ENCODE measurements at places on chromosomes 7 and 10. TPM values are rescaled to one million over a fixed set of nuclear protein-coding genes. Genes with fewer than 3 reads are reported as not detected.

DNA sequence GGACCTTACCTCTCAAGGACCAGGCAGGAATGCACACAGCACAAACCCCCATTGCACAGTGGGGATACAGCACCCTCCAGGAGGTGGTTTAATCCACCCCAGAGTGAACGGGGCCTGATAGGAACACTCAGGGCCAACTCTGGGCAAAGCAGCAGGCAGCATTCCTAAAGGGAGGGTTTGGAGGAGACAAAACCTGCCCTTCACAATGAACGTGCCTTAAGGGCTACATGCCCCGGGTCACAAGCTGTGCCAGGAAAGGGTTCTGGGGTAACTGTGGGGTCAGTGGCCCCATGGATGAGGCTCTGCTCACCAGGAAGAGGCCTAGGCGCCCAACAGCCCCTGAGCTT is 1.1 kb downstream of the GPRIN2 start:
- H3K27ac ChIP-seq, result no peak overlapping the region
- peaks cover 16% of the 10 kb centered on the region for H3K4me1 ChIP-seq
- DNase-seq, result no peak
- H3K27me3 ChIP-seq, result no peaks in the 10 kb centered on the region

GRCh38 chr10:17033529-17034260 is 95.9 kb downstream of the CUBN start:
- H3K4me1 ChIP-seq, result peaks cover 29% of the 10 kb centered on the region
- no peak for DNase-seq
- peak overlapping the region; percentile 19 for H3K27ac ChIP-seq
- no peaks in the 10 kb centered on the region for H3K36me3 ChIP-seq

Gene OPN4
- not detected for total RNA-seq

DNA sequence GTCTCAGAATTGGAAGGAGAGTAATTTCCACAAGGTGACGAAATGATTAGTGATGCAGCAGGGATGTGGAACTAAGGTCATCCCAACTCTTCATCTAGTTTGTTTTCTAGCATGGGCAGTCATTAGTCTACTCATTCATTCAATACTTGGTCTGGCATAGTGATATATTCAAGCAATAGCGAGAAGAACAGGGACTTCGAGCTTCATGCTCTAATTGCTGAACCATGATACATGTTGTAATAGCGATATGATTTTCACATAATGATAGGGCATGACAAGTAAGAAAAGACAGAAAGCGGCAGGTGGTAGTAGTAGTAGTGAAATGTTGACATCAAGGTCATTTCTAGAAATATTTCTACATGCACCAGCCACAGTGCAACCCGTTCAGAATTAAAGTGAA is 652.1 kb downstream of the PHTF2 start:
- no peak overlapping the region for H3K27ac ChIP-seq
- no peaks in the 10 kb centered on the region for H3K27me3 ChIP-seq
- no peak for DNase-seq
- no peak overlapping the region for H3K4me3 ChIP-seq
- H3K36me3 ChIP-seq, result no peaks in the 10 kb centered on the region

Gene OPALIN
- not detected for total RNA-seq

- DNase-seq, result no peak
- H3K4me3 ChIP-seq, result no peak overlapping the region
- H3K27ac ChIP-seq, result no peak overlapping the region
- H3K27me3 ChIP-seq, result no peaks in the 10 kb centered on the region
- no peaks in the 10 kb centered on the region for H3K36me3 ChIP-seq
- no peaks in the 10 kb centered on the region for H3K4me1 ChIP-seq
Measured at GRCh38 chr7:5670183-5670935, 111.1 kb downstream of the RNF216 start.

DNA sequence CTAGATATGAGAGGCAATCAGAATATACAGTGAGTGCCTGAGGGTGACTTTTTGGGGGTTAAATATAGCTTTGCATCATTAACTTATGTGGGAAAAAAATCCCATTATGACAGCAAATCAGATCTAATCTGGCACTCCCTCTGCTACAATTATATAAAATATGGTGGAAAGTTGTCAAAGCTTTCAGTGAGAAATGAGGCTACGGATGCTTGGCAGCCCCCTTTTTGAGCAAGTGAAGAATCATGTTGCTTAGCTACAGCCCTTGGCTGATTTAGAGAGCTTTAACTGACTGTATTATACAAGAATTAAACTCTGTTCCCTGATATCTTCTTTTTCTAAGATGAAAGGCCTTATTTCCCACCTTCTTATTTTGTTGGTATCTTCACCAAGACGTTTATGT is 57.4 kb downstream of the GPR158 start:
- H3K27ac ChIP-seq, result no peak overlapping the region
- H3K4me1 ChIP-seq, result no peaks in the 10 kb centered on the region
- H3K36me3 ChIP-seq, result no peaks in the 10 kb centered on the region
- H3K27me3 ChIP-seq, result no peaks in the 10 kb centered on the region
- no peak overlapping the region for H3K4me3 ChIP-seq
- DNase-seq, result no peak

Gene WNT2
- total RNA-seq, result 1.7 TPM

Gene CLRN3
- not detected for total RNA-seq

DNA sequence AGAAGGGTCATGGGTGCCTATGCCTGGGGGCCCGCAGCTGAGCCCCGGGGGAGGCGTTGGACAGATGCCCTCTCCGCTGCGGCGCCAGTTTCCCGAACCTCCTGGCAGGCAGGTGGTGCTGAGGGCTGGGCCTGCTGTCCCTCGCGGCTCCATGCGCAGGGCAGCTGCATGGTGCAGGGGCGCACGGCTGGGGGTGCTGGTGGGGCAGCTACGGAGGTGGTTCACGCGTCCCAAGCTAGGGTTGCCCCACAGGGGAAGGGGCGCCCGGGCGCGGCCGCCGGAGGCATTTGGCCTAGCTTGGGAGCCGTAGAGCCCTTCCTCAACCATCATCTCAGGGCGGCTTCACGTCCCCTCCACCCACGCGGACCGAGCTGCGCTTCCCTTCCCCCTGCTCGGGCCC is 146.0 kb downstream of the CCDC201 start:
- H3K4me1 ChIP-seq, result no peaks in the 10 kb centered on the region
- DNase-seq, result no peak
- H3K36me3 ChIP-seq, result peaks cover 6% of the 10 kb centered on the region
- H3K27ac ChIP-seq, result no peak overlapping the region
- no peaks in the 10 kb centered on the region for H3K27me3 ChIP-seq
- no peak overlapping the region for H3K4me3 ChIP-seq

Gene TMEM178B
- 0.44 TPM for total RNA-seq

Gene HTRA1
- 183 TPM for total RNA-seq

DNA sequence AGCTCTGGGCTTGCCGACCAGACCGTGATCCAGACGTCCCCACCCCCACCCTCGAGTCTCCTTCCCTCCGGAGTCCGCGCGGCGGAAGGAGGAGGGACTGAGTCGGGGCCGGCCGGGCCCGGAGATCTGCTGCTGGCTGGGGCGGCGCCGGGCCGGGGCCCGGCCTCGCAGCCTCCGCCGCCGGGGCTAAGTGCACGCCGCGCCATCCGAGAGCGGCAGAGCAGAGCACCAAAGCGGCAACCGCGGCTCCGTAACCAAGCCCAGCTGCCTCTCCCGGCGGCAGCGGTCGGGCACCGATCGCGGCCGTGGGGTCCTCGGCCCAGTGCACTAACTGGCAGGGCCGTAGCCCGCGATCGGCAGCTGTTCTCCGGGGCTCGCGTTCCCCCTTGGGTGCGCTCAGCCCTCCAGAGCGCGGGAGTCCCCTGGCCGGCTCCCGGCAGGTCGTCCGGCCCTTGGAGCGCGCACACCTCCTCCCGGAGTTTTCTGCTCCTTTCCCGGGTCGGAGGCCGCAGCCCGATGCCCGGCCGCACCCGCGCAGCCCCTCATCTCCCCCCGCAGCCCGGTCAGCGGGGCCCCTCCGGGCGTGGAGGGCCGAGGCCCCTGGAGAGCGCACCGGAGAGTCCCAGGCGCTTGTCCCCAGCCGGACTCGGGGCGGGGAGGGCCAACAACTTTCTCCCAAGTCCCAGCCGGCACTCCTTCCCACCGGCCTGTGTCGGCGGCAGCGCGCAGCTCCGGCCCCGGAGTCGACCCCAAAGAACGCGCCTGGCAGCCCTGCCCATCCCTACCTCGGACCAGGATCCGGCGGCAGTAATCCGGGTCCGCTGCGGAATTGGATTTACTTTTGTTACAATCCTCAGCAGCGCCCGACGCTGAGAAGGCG is 799 bp downstream of the VAX1 start:
- H3K4me3 ChIP-seq, result peak overlapping the region; percentile 16
- H3K36me3 ChIP-seq, result no peaks in the 10 kb centered on the region
- H3K27ac ChIP-seq, result no peak overlapping the region
- peaks cover 64% of the 10 kb centered on the region for H3K4me1 ChIP-seq
- peaks cover 98% of the 10 kb centered on the region for H3K27me3 ChIP-seq

DNA sequence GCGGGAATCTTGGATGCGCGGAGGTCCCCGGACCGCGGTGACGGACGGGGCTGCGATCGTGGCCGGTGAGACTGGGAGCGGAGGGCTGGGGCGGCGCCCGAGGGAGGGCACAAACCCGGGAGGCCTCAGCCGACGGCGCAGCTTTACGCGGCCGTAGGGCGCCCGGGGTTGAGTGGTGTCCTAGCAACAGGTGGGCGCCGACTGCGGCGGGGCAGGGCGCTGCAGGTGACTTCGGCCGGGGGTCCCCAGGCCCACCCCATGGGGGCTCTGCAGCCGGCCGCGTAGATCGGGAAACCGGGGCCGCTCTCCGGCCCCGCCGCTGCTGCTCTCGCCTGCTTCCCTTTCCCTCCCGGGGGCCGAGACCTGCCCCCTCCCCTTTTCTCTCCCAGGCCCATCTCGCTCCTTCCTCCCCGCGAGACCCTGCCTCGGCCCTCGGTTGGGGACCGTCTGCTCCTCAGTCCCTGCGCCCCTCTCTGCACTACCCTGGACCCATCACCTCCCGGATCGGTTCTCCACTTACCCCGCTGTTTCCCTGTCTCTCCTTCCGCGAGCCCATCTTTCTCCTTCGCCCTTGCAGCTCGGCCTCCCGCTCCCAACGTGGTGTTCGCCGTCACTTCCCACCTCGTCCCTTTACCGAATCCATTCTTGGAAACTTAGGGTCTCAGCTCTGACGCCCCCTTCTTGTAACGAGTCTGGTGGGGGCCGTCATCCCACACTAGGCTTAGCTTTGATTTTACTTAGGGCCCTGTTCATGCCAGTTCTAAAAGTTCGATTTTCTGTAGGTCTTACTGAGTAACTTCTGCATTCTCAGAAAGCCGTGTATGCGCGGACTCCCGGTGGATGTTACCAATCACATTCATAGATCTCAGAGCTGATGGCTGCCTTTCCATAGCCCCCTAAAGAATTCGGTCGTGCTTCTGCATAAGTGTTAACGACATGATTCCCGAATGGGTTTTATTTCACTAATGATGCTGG is 18.5 kb upstream of the ACBD5 start:
- H3K36me3 ChIP-seq, result no peaks in the 10 kb centered on the region
- H3K27ac ChIP-seq, result no peak overlapping the region
- H3K27me3 ChIP-seq, result peaks cover 68% of the 10 kb centered on the region
- no peaks in the 10 kb centered on the region for H3K4me1 ChIP-seq

- no peak overlapping the region for H3K4me3 ChIP-seq
- H3K36me3 ChIP-seq, result no peaks in the 10 kb centered on the region
- no peaks in the 10 kb centered on the region for H3K4me1 ChIP-seq
- DNase-seq, result no peak
Measured at GRCh38 chr7:95805909-95806308, 33.6 kb downstream of the DYNC1I1 start.

Data from tibial nerve (tissue), 4 donors.